ENCODE measurements at places on chromosomes 2 and 18.

DNA sequence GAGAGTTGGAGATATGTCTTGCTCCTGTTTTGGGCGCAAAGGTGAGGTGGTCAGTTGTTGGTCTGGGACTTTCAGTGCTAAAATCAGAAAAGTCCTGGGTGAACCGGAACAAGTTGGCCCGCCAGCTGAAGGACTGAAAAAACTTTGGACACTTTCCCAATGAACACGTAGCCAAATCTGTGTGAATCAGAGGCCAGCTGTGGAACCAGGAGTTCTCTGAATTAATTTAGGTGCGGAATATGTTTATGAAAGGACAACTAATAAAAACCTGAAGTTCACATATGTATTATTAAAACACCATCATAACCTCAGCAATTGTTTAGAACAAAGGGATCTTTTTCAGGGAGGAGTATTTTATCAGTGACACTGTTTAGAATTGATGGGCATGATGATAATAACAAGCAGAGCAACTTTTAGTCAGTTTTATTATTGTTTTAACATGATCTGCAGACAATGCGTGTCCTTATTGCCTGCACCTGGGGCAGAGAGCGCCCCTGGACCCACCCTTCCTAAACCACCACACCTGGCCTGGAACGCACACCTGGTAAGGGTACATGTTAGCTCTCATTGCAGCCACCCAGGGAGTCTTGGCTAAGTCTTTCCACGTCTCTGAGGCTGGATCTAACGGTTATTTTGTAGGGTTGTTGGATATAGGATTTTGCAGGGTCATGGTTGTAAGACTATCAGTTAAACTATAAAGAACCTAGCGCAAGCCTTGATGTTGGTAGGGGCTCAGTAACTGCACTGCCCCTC lies 9.9 kb upstream of the ODC1 start:
- DNase-seq, result no peak

- no peak for DNase-seq
Measured at GRCh38 chr2:29006092-29006979, 25.2 kb downstream of the TOGARAM2 start.

GRCh38 chr18:79385708-79386341 lies 9.9 kb upstream of the NFATC1 start:
- DNase-seq, result no peak

DNA sequence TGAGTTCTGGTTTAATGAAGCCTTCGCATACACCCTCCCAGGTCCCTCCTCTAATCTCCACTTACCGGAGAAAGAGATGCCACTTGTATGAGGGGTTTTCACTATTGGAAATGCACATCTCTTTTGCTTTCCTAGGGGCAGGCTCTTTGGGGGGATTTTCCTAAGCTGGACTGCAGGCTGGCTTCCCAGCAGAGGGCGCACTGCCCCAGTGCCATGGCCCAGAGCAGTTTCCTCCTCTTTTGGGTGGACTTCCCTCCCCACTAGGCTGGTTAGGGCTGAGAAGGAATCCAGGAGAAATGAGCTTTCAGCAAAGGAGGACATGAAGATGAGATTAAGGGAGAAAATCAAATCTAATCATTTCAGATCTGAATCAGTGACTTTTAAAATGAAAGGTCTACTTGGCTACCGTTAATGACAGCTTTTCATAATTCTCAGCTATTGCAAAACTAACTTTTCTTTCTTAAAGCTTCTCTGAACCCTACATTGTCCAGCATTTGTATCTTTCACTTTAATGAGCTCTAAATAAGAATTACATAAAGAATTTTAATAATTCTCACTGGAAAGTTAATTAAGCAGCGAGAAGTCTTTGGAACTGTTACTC lies 784.1 kb upstream of the FANCL start:
- no peak for DNase-seq

- DNase-seq, result no peak
Measured at GRCh38 chr18:57806978-57807285, 3.8 kb upstream of the ATP8B1 start.

DNA sequence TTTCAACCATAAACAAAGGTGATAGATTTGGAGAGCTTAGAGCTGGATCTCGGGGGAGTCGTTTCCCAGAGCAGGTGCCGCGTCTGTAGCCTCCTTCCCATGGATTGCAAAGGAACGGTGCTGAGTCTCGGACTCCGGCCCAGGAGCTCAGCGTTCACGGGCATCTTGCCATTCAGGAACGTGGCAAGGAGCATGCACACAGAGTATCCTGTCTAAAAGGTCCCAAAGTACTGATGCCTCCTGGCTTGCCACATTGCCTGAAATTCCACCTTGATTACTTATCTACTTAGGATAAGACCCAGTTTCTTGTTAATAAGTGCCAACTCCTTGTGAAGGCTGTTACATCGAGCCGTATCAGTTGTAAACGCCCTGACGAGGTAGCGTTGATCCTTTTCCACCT lies 197.8 kb upstream of the MYT1L start:
- no peak for DNase-seq

DNA sequence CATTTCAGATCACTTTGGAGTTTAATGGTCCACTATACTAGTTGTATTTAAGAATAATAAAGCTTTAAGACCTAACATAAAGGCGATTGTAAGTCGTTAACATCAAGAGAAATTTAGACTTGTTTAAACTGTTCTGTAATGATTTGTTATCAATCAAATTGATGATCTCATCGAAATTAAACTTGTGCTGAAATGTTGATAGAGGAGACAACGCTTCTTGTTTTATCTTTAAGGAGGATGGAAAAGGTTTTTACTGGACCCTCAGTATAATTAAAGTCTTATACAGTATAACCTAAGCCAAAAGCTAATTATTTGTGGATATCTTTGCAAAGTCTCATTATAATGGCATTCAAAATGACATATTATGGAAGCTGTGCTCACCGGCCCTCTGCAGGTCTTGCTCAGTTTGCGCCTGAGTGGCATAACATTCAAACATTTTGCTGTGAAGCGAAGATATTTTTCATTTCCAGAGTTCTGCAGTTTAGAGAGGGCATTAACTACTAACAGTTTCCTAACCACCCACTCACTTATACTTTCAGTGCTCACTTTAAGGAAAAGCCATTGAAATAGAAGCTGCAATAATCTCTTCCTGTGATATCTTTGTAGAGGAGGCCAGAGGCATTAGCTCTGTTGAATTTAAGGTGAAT lies 1.4 kb upstream of the SERTAD2 start:
- DNase-seq, result no peak

DNA sequence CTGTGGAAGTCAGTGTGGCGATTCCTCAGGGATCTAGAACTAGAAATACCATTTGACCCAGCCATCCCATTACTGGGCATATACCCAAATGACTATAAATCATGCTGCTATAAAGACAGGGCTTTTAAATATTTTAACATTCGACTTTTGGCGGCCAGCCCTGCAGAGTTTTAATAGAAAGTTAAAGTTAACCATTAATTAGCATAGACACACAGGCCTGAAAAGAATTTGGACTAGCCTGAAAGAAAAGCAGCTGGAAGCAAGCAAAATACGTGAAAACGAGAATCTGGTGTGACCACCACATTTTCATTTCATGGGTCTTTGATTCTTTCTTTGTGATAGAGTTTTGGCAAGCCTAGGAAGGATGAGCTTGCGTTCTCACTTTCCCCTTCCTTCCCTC lies 184.0 kb downstream of the SCG2 start:
- DNase-seq, result no peak

DNA sequence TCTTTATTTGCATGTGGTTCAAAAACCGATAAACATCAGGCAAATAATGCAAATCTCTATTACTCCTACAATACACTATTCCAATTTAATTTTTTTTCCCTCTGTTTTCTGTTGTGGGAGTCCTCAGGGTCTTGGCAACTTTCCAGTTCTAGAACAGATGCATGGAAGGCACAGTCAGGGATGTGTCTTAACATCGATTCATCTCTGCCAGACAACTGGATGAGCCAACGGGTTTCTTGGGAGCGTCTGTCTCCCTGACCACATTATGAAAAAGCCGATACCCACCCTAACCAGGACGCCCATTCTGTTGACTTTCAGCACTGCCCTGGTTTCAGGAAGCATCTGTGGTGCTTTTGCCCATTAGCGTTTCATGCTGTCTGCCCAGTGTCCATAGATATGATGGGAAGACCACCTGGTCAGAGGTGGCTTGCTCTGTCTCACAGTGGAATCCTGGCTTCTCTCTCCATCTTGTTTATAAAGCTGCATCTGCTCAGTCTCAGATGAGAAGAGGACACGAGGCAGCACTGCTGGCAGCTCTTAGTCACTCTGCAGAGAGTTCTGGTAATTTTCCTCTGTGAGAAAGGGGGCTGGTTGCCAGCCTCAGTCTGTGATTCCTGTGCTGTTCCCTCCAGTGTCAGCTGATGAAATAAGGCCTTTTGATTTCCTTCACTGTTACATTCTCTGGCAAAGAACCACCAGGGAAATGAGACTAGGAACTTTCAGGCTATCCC lies 57.9 kb upstream of the KCNE4 start:
- DNase-seq, result no peak

DNA sequence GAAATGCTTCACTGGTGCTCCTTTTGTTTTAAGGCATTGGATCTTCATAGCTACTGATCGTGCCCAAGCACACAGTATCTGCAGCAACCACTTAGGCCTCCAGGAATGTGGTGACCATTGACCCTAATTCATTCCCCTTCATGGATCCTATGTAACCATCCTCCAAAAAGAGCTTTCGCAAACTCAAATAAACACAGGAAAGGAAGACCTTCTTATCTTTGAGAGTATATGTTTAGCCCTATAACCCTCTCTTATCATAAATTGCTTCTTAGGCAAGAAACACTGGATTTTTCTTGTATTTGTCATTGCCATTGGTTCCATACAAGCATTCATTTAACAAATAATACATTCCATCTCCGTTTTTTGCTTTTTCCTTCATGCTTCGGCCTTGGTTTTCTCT lies 4.1 kb upstream of the TTR start:
- DNase-seq, result no peak

- DNase-seq, result no peak
Measured at GRCh38 chr2:9648821-9649220, 18.0 kb upstream of the YWHAQ start.

DNA sequence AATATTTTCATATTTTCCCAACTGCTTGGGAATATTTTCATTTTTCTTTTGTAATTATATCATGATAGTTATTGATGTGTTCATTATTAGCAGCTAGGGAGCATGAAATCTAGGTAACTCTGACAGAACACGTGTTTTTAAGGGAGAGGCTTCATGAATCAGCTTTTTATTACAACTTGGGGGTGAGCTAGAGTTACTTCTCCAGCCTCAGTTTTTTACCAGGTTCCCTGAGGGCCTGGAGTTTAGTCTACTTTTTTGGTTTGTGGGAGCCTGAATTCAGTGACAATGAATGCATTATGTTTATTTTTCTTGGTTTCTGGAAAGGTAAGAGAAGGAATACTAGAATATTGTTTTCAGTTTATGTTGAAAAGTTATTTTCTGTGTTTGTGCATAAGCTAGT lies 18.0 kb downstream of the NAB1 start:
- no peak for DNase-seq

- no peak for DNase-seq
Measured at GRCh38 chr18:9915291-9916076, 1.7 kb downstream of the VAPA start.

DNA sequence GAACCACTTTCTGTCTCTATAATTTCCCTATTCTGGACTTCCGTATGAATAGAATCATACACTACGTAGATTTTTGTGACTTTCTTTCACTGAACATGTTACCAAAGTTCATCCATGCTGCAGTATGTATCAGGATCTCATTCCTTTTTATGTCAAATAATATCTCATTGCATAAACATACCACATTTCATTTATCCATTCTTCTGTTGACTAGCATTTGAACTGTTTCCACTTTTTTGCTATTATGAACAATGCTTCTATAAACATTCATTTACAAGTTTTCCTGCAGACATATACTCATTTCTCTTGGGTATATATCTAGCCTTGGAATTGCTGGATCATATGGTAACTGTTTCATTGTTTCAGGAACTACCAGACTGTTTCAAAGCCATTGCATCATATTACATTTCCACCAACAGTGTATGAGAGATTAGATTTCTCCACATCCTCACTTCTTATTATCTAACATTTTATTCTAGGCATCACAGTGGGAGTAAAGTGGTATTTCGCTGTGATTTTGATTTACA lies 186.2 kb downstream of the DYM start:
- no peak for DNase-seq

DNA sequence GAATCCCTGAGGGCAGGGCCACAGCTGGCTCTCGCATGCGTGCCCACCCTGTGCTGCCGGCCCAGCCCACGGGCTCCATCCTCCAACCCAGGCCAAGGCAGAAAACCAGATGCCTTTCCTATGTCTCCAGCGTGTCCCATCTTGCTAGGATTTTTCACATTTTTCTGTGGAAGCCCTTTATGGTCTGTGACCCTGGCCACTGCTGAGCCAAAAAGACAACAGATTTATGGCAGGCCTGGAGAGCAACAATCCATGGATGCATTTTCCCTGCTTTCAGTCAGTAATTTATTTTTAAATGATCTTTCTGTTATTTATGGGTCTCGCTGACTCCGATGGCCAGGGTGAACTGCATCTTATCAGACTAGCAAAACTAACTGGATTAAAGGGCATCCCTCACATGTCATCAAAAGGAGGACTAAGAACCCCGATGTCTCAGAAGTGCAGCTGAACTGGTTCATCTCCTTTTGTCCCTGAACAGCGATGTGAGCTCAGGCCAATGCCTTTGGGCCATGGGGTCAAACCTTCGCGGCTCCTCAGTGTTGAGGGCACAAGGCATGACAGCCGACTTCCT lies 346.0 kb downstream of the CYRIA start:
- no peak for DNase-seq

DNA sequence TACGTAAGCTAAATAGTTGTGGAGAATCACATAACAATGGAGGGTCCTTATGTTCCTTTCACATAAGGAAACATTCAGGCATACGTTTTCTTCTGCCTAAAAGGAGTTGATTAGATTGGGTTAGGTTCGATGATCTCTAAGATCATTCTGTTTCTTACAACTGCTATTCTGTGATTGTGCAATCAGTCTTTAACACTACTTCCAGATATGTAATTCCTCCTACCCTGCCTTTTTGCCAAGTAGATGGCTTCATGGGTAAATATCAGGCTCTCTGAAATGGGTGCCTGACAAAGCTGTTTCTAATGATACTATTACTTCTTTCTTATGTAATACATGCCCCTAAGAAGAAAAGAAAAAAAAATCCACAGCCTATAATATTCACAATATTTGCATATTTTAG lies 321.5 kb downstream of the XIRP2 start:
- DNase-seq, result no peak

DNA sequence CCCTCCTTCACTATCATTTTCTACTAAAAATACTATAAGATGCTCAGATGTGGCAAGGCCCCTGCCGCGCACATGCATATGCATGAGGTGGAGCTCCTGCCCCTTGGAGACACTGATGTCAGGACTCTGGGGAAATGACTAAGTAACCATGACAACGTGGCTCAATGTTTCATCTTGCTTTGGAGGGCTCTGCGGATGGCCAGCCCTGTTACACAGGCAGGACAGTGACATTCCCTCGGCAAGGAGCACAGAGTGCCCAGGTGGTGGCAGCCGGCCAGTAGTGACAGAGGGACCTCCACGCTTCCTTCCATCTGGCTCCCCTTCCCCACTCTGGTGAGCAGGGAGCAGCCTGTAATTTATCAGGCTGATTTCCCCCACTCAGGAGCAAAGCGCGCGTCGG lies 364.1 kb downstream of the SS18 start:
- no peak for DNase-seq
